Stimulated activated CD4-positive, alpha-beta T cell treated with anti-CD3 and anti-CD28 coated beads, Interleukin-15, amount 100 ng/mL, for 48 hours (primary cell): ENCODE measurements at places on chromosomes 3 and 15.

GRCh38 chr3:169344465-169344864, 319.0 kb downstream of the MECOM start:
- DNase-seq: no peak

GRCh38 chr15:60128710-60129109, 124.6 kb downstream of the FOXB1 start:
- DNase-seq: no peak

- no peak for DNase-seq
Measured at GRCh38 chr3:50620820-50621219, 3.9 kb downstream of the MAPKAPK3 start.

- no peak for DNase-seq
Measured at GRCh38 chr15:71244250-71244649, 129.0 kb downstream of the THSD4 start.

GRCh38 chr3:12345584-12346494, 57.0 kb downstream of the PPARG start:
- DNase-seq: no peak

- no peak for DNase-seq
Measured at GRCh38 chr3:43170553-43170952, 64.7 kb upstream of the POMGNT2 start.

DNA sequence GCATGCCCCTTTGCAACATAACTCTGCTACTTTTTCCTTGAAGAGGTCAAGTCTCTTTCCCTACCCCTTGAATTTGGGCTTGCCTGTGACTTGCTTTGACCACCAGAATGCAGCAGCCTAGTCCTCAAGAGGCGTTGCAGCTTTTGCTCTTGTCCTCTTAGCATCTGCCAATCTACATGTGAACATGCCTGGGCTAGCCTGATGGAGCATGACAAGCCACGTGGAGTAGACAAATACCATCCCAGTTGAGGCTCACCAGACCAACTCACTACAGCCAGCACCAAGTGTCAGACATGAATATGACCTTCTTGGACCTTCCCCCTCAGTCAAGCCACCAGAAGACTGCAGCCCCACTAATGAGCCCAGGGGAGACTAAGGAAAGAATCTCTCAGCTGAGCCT, 32.9 kb downstream of the AMOTL2 start:
- DNase-seq: no peak

GRCh38 chr15:55496716-55497115, 11.3 kb downstream of the DNAAF4 start:
- no peak for DNase-seq

DNA sequence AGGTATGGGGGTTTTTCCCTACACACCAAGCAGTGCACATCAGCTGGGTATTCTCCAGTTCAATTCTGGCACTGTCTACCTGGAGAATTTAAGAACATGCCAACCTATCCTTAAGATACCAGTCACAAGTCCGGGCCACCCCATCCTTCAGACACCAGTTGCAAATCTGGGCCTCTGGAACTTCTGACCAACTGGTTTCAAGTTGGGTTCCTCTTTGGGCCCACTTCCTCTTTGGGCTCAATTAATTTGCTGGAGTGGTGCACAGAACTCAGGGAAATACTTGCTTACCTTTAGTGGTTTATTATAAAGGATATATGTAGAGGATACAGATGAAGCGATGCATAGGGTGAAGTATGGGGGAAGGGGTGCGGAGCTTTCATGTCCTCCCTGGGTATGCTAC, 25.3 kb downstream of the GLCE start:
- no peak for DNase-seq

DNA sequence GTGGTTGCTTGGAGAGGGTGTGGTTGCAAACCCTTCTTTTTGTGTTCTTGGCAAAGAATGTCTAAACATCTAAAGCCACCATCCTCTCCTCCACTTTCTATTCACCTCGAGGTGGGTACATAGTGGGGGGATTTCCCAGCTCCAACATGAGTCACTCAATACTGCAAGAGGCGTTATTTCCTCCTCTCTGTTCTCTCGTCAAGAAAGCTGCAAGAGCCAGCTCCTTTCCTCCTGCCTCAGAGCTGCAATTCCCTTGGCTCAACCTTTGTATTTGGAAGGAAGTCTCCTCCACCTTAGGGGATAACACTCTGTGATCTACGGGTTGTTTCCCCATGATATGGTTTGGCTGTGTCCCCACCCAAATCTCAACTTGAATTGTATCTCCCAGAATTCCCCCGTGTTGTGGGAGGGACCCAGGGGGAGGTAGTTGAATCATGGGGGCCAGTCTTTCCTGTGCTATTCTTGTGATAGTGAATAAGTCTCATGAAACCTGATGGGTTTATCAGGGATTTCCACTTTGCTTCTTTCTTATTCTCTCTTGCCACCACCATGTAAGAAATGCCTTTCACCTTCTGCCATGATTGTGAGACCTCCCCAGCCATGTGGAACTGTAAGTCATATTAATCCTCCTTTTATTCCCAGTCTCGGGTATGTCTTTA, 138.4 kb downstream of the PLCL2 start:
- DNase-seq: peak; percentile 16

DNA sequence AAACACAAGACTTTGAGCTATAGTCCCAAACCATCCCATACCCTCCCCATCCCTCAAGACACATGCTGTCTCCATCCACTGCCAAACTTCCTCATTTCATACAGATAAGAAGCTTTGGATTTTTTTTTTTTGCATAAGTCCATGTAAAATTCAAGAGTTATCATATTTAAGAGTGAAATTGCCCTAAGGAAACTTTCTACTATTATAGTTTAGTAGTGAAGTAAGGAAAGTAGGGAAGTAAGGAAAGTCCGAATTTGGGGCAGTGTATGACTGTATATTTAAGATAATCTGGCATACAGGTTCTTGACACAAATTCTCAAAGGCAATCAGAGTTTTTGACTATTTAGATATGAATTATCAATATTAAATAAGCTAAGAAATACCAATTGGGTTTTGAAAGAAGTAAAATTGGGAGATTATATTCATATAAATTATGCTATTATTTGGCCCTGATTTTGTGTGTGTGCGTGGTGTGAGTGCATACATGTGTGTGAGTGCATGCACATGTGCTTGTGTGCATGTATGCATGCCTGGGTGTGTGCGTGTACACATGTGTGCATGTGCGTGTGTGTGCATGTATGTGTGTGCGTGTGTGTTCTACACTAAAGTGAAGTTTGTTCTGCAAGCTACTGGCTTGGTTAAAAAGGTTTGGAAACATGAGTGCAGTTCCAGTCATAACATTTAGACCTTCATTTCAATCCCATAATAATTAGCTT, 83.6 kb upstream of the MBNL1 start:
- no peak for DNase-seq

DNA sequence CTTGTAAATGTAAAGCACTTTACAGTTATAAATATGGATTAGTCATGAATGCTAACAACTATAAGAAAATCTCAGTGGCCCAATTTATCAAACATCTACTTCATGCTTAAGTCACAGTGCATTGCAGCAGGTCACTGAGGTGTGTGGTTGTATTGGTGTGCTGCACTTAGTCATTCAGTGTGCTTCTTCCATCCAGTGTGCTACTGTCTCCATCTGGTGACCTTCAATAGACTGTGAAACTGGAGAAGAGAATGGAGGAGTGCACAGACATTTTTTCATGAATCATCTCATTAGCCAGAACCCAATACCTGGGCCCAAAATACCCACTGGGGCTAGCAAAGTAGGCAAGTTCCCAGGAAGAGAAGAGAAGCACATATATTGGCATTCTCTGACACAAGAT, 199.6 kb downstream of the SHOX2 start:
- no peak for DNase-seq

DNA sequence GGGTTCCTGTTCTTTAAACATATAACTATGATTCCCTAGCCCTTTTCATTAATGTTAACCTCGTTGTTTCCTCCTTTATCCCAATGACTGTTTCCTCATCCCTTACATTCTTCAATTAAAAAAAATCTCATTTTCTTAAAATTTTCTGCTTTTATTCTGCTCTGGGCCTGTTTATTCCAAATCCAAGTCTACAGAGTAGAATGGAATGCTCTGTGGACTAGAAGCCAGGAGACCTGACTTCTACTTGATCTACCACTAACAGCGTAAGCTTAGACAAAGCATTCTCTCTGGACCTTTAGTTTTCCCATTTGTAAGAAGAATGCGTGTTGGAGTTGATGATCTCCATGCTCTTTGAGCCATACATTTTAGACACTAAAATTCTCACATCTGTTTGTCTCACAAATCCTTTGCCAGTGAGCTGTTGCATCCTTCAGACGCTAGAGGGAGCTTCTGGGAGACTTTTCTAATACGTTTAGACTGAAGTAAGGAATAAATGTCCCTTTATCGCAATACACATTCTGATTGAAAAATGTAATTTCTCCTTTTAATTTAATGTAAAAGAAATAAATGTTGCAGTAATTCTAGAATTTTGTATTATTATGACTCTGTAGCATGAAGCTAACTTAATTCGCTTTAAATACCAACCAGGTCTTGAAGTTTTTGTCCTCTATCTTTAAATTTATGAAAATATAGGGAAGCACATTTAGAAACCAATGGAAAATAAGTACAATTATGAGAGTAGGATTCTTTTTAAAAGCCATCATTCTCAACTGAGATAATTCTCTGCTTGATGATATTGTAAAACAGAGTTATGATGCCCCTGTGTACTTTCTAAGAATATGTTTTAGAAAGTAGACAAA, 21.7 kb upstream of the GMNC start:
- peak; percentile 9 for DNase-seq

DNA sequence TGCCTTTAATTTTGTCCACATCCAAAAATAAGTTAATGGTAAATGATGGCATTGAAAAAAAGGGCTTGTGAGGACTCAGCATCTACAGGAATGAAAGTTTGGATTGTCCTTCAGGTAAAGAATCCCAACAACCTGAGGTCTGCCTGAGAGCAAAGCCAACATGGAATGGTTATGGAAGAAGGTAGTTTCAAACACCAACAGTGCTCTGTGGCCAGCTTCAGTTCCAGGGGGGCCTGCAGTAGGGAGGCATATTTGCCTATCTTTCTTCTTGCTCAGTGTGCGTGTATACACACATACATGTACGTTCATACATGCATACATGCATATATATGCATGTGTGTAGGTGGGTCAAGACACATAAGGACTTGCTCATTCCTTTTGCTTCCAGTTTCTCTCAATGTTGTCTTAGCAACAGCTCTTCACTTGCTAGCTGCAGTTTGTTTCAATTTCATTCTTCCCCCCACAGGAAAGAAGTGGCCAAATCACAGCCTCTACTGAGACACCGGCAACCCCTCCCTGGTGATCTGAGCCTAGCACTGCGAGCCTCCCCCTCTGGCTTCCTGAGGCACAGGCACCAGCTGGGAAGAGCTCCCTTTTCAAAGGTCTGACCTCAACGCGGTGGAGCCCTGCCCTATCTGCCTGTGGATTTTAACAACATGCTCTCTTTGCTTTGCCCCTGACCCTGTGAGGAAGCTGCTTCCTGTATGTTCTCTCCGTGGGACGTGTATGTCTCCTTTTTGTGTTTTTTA, 146.2 kb downstream of the KLF13 start:
- peak; percentile 23 for DNase-seq

GRCh38 chr15:28113394-28114113, 14.4 kb upstream of the OCA2 start:
- DNase-seq: no peak

DNA sequence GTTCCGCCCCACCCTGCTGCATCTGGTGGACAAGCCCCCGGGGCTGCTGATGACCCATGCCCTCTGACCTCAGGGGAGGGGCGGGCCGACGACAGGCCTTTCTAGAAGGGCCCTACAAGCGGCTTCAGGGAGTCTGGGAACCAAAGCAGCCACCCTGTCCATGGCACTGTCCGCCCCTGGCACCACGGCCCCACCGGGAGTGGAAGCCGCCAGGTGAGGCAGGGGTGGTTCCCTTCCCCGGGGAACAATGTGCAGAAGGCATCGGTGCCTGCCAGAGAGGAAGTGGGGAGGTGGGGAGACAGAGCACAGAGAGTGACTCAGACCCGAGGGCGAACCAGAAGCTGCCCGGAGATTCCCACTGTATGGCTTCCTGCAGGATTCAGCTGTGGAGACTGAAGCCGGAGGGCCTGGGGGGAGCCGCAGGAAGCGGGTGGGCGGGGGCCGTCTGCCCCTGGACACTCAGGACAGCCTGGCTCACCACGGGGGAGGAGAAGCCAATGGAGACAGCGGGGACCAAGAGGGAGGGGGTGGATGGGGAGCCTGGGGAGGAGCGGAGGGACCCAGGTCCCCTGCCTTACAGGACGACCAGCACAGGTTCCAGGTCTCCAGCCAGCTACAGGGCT, 134.0 kb downstream of the TPRA1 start:
- DNase-seq: no peak

- no peak for DNase-seq
Measured at GRCh38 chr3:119084371-119085069, 49.9 kb upstream of the IGSF11 start.
